ENCODE measurements at places on chromosomes 1 and 21.

- no peak for DNase-seq
These were observed 49.7 kb downstream of the LMX1A start for GRCh38 chr1:165306543-165307434.

DNA sequence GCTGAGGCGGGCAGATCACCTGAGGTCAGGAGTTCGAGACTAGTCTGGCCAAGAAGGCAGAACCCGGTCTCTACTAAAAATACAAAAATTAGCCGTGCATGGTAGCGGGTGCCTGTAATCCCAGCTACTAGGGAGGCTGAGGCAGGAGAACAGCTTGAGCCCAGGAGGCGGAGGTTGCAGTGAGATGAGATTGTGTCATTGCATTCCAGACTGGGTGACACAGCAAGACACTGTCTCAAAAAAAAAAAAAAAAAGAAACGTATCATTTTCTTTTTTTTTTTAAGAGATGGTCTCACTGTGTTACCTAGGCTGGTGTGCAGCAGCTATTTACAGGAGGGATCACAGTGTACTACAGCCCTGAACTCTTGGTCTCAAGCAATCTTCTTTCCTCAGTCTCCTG, 47.3 kb downstream of the ITGB3BP start:
- no peak for DNase-seq

DNA sequence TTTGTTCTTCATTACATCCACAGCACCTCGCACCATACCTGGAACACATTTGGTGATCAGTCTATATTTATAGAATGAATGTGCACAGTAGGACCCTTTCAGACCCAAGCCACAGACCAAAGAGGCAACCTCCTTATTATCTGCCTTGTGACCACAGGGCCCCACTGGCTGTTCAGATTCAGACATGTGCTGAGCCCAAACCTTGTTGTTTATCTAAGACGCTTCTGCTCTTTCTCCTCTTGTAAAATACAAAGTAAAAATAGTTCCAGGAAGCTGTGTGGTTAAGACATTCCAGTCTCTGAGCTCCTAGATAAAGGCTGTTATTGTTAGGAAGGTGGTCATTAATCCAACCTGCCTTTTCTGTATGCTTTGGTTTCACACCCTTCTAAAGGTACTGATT, 3.6 kb upstream of the SCMH1 start:
- no peak for DNase-seq

- DNase-seq = peak; percentile 11
These were observed 708 bp downstream of the PRDM2 start for GRCh38 chr1:13700521-13701270.

- DNase-seq = peak; percentile 58
These were observed 32.1 kb upstream of the EPHX4 start for GRCh38 chr1:91997607-91998195.

- DNase-seq = no peak
These were observed 182.0 kb downstream of the ST6GALNAC3 start for GRCh38 chr1:76256289-76257223.

GRCh38 chr1:206411321-206411720, 59.0 kb upstream of the IKBKE start:
- no peak for DNase-seq

GRCh38 chr21:21003701-21004100, 5.5 kb downstream of the NCAM2 start:
- peak; percentile 40 for DNase-seq

GRCh38 chr1:101145449-101145820, 91.4 kb upstream of the S1PR1 start:
- no peak for DNase-seq

- no peak for DNase-seq
These were observed 82.7 kb upstream of the TENT5C start for GRCh38 chr1:117523111-117523510.

GRCh38 chr1:99540744-99541143, 105.2 kb upstream of the PALMD start:
- no peak for DNase-seq

DNA sequence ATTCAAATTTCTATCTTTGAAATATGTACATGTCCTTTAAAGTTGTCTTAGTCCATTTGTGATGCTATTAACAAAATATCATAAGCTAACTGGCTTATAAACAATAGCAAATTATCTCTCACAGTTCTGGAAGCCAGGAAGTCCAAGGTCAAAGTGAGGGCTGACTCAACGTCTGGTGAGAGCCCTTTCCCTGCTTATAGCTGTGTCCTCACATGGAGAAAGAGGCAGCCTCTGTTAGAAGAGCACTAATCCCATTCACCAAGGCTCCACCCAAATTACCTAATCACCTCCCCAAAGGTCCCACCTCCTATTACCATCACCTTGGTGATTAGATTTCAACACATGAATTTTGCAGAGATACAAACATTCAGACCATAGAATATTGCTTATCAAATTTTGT, 450.1 kb upstream of the BEND5 start:
- no peak for DNase-seq
